ENCODE measurements at places on chromosomes 11 and 22.

- DNase-seq: no peak
Measured at GRCh38 chr22:49264696-49265095, 563.0 kb downstream of the BRD1 start.

DNA sequence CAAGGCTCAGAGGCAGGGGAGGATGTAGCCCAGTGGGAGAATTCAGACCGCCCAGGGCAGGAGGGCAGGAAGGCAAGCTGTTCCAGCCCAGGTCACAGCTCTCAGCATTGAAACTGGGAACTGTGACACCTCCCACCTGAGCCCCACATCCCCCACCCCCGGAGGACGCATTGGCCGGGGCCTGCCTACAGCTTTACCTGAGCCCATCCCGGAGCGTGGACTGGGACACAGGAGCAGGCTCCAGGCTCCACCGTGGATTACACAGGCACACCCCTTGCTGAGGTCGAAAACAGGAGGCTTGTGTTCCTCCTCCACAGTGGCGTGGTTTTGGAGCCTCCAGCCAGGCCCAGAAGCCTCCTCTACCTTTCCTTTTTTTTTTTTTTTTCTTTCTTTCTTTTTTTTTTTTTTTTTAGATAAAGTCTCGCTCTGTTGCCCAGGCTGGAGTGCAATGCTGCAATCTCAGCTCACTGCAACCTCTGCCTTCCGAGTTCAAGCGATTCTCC lies 9.1 kb upstream of the PGA3 start:
- DNase-seq: no peak

GRCh38 chr11:22304337-22304961 lies 33.7 kb upstream of the SLC17A6 start:
- DNase-seq: no peak

GRCh38 chr11:34167961-34168360 lies 62.5 kb downstream of the NAT10 start:
- no peak for DNase-seq

GRCh38 chr11:120298461-120298860 lies 26.6 kb upstream of the TLCD5 start:
- DNase-seq: no peak

DNA sequence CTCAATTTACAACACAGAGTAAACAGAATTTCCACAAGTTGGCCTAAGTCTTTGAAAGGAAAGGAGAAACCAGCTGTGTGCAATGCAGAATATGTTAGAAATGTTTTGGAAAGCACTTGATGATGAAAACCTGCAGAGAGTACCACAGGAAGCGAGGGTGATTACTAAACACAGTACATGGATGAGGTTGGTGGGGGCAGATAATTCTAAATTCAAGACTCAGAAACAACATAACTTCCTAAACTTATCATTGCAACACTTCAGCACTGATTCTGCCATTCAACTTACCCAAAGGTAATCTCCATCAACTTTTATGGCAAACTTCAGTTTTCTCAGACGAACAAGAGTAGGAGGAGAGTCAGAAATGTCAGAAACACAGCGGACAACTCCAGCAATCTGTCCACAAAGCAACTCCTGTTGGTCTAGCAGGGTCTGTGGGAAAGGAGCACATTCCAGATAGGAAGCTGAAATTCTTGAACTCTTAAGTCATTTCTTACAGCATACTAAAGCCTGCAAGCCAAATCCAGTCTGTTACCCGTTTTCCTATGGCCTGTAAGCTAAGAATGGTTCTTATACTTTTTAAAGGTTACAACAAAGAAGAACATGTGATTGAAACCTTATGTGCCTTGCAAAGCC lies 6.8 kb downstream of the HPS4 start:
- no peak for DNase-seq

DNA sequence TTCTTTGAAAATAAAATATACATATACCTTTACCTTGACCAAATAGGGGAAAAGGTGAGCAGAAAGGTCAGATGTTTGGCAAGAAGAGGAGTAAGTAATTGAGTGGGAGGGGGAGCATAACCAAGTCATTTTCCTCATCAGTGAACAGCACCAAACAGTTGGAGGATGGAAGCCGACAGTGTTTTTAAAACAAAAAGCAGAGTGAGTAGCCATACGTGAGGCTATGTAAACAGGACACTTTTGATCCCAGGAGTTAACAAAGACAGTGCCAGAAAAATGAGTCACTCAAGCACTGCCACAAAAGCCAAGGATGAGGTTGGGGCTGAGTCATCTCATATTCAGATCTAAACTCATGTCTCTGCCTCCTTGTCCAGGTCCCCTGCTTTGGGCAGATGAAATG lies 734.7 kb downstream of the KCNA4 start:
- peak; percentile 61 for DNase-seq

GRCh38 chr11:113022262-113022661 lies 61.0 kb downstream of the NCAM1 start:
- DNase-seq: no peak

DNA sequence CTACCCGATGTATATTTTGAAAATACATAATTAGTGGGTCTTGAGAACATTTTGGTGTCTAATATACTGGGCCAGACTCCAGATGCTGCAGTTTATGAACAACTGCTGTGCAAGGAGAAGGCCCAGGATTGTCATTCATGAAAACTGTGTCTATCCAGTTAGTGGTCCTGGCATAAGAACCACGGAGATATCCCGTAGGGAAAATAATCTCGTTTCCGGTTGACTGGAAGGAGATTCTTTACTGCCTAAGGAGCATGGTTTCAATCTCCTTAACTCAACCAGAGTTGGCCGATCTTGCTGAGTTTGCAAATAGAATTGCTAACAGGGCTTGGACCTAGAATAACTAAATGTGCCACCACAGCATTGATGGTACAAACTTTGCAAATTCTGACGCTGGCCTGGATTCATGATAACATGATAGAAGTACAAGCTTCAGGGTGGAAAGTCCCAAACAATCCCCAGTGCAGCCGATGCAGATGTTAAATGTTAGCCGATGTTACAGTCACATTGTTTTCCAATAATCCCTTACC lies 4.6 kb upstream of the RTCB start:
- no peak for DNase-seq

DNA sequence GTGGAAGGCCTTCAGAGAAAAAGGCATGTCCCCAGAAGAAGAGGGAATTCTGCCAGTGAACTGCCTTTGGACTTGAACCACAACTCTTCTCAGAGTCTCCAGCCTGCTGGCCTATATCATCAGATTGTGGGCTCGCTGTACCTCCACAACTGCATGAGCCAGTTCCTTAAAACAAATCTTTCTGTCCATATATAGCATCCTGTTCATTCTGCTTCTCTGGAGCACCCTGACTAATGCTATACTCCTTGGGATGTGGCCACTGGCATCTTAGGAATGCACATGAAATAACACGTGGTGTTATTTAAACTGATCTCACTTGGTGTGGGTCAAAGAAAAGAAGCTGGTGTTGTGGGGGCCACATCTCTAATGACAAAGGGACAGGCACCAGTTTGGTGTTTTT lies 58.3 kb upstream of the VSTM5 start:
- DNase-seq: peak; percentile 47

- DNase-seq: no peak
Measured at GRCh38 chr22:32331236-32331917, 26.3 kb upstream of the RFPL3 start.

GRCh38 chr11:113397212-113397611 lies 9.6 kb downstream of the ANKK1 start:
- no peak for DNase-seq

DNA sequence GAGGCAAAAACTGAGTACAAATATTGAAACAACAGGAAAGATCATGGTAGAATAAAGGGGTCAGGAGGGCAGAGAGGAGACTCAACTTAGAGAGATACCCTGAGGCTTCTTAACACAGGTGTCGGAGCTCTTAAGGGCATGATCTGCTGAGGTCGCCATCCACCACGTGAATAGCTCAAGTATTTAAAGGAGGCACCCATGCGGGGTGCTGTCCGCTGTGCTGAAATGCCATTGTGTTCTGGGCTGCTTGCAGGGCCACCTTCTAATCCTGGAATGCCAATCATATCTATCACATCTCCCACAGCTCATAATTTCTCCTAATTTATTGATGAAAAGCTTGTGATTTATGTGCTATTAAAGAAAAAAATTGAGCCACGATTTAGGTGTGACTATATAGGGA lies 90.2 kb downstream of the SEZ6L start:
- no peak for DNase-seq

DNA sequence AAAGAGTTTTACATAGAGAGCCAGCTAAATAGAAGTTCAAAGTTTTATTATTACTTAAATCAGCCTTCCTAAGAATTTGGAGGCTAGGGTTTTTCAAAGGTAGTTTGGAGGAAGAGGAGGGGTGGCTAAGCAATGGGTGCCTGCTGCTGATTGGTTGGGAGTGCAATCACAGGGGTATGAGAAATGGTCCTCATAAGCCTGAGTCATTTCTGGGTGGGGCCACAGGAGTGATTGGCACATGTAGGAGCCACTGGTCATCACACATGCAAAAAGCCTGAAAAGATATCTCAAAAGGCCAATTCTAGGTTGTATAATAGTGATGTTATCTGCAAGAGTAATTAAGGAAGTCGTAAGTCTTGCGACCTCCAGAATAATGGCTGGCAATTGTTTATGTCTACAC lies 12.9 kb downstream of the OR51L1 start:
- no peak for DNase-seq

DNA sequence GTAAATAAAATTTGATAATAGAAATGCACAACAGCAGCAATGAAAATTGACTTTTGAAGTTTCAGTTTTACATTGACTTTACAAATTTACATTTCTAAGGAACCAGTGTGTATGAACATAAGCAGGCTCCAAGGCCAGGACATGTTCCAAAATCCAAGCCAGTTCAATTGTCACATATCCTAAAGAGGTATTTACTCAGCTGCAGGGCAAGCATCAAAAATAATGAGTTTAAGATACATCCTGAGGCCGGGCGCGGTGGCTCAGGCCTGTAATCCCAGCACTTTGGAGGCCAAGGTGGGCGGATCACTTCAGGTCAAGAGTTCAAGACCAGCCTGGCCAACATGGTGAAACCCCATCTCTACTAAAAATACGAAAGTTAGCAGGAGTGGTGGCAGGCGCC lies 39.0 kb upstream of the AKIP1 start:
- no peak for DNase-seq
